ENCODE measurements at places on chromosomes 7 and 10.

DNA sequence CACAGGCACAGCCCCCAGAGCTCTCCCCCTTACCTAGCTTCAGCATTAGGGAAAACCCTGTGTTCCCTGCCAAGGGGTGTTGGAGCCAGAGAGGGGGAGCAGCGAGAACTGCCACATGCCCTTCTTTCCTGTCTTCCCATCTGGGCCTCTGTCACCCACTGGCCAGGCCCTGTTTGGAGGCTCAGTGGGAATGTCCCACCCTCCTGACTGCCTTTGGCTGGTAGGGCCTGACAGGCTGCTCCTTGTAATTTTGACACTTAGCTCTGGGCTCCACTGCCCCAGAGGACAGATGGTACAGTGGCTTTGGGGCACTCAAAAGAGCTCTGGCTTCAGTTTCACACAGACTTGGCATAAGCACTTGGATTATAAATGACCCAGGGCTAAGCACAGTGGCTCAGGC lies 50.6 kb downstream of the GRID2IP start:
- DNase-seq: no peak

DNA sequence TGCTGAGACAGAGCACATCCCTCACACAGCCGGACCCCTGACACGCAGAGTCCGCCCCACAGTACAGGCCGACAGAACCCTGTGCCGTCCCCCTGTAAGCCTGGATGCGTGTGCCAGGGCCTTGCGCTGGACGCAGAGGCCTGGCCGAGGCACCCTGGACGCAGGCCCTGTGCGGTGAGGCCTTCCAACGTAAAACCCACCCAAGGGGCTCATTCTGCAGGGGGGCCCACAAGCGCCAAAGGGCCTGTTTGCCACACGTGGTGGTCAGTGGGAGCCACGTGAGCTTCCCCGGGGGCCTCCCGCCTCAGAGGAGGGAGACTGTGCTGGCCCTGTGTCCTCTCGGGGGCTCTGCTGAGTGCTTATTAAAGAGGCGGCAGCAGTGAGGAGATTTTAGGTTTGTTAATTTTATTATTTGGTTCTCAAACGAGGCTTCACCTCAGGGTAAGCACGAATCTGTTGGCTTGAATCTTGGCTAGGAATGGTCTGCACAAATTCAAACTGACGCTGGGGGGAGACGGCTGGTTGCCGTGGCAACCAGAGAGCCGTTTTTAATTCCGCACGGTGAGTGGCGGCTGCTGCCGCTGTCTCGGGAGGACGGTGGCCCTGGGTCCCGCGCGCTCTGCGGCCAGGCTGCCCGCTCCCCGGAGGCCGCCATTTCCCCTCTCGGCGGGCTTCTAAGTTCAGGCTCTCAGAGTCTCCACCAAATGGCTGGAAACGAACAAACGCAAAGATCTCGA lies 4.9 kb upstream of the ADGRA1 start:
- no peak for DNase-seq

- peak; percentile 5 for DNase-seq
These were observed 73.6 kb downstream of the EMX2 start for GRCh38 chr10:117616179-117616578.

GRCh38 chr10:25966844-25967243 lies 32.8 kb downstream of the MYO3A start:
- no peak for DNase-seq

DNA sequence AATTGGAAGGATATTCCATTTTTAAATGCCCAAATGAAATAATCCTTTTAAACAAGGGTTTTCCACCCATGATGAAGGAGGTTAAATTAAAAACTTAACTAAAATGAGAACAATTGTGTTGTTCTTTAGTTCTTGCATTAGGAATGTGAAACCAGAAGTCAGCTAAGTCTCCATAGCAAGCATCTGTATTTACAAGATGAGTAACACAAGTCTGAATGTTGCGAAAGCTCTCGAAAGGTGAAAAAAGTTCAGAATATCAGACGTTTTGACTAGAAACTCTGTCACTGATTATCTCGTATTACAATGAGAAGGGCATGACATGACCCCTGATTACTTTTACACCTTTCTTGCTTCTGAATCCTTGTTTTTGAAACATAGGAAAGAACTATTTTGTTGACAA lies 149.6 kb downstream of the BICC1 start:
- no peak for DNase-seq

Measured in ecto neural progenitor cell (in vitro differentiated cells).